ENCODE measurements at places on chromosomes 1 and 21.

DNA sequence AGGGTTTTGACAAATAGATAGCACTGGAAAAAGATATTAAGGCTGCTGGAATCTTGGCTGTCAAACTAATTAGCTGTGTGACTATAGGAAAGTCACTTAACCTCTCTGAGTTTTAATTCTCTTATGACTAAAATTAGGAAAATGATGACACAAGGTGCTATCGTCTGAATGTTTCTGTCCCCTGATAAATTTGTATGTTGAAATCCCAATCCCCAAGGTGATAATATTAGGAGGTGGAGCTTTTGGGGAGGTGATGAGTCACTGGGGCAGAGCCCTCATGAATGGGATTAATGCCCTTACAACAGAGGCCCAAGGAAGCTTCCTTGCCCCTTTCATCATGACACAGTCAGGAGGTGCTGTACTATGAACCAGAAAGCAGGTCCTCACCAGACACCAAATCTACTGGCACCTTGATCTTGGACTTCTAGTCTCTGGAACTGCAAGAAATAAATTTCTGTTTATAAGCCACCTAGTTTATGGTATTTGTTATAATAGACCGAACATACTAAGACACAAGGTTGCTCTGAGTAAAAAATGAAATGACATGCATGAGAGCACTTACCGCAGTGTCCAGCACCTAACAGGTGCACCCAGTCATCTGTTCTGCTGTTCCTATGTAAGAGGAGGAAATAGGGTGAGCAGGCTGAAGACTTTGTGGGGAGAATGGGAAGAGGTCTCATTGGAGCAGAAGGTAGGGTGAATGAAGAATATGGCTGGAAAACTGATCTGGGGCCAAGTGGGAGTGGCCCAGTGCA, 26.3 kb upstream of the DISP1 start:
- DNase-seq = no peak

- DNase-seq = no peak
Measured at GRCh38 chr1:207818971-207819451, 67.2 kb downstream of the CD46 start.

DNA sequence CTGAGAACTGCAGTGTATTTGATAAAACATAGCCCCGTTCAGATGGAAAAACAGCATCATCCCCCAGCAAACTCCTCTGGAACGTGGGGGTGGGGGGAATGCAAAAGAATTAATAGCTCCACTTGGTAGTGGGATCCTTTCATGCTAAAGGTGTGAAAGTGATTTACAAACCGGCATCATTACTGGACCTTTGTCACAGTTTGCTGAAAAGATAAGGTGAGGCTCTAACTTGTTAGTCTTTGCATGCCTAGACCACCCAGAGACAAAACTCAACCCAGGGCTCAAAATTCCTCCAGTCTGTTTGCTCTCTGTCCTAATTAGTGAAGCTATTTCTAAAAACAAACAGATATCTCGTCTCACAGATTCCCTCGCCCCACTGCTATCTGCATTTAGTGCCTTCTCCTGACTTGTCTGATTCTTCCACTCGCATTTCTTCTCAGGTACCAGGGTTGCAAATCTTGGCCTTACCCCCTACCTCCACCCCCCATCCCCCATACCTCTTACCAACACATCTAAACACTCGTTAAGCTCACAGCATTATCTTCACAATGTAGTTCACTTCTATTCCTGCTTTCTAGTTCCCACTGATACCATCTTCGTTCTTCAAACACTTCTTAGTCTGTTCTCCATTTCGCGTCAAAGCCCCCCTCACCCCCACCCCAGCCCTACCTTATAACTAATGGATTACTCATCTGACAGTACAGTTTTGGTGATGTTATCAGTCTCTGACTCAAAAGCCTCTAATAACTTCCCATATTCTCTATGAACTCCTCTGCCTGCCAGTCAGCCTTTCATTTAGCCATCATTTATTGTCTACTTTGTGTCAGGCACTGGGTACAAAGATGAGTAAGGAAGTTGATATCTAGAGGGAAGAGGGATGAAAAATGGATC, 11.8 kb downstream of the IER5 start:
- DNase-seq = no peak

DNA sequence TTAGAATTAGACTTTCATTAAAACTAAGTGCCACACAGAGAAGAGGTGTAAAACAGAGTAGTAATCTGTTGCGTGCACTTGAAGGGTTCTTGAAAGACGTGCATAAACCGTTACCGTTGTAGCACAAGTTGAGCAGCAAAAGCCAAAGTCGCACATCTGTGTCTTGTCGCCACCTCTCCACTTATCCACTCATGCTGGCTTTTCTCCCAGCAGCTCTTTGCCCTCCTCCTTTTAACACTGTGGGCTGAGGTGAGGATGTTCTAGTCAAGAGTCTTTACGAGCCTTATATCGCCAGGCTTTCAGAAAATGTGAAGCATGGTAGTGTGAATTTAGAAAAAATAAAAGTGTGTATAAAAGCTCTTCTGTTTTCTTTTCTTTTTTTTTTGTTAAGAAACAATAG, 48.0 kb downstream of the NR5A2 start:
- DNase-seq = no peak

DNA sequence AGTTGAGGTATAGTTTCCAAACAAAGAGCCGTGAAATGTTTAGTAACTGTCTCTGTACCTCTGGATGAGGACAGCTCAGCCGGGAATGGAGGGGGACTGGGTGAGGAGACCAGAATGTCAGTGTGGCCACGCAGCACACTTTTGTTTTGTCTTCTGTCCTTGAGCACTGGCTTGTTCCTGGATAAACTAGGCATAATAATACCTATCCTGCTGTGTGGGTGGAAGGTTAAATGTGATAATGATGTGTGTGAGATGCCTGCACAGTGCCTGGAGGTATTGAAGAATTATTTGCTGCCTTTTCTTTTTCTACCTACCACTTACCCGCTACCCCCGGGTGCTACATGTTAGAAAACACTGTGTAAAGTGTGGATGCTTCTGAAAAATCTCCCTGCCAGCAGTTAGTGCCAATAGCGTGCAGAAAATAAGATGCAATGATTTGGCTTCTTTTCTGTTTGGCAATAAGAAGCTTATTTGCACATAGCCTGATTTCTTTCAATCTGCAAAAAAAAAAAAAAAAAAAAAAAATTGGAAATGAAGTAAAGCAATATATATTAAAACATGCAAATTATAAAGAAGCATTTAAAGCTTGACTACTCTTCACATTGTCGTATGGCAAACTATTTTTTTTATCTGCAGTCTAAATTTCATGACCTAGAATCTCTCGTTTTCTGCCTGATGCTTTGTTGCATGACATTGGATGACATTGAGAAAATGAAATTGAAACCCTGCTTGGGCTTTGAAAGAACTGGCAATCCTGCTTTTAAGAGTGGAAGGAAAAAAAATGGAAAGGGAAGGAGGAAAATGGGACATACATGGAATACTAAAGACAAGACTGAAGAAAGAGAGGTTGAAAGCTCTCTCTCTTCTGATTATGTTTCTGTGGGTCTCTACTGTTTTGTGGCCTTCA, 89.5 kb downstream of the DISC1 start:
- no peak for DNase-seq

DNA sequence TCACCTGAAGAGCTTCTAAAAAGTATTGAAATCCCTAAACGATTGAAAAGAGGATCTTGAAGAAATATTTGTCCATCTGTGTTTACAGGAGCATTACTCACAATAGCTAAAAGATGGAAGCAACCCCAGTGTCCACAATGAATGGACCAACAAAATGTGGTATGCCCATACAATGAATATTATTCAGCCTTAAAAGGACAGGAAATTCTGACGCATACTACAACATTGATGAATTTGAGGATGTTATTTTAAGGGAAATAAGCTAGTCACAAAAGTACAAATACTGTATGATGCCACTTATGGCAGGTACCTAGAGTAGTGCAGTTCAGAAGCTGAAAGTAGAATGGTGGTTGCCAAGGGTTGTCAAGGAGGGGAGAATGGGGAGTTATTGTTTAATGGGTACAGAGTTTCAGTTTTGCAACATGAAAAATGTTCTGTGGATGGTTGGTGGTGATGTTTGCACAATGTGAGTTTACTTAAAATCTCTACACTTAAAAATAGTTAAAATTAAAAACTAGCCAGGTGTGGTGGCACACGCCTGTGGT, 37.1 kb upstream of the GADD45A start:
- DNase-seq = no peak
